ENCODE measurements at places on chromosomes 7 and 10.

- no peak for DNase-seq
Measured at GRCh38 chr10:112724404-112724991, 225.5 kb upstream of the TCF7L2 start.

DNA sequence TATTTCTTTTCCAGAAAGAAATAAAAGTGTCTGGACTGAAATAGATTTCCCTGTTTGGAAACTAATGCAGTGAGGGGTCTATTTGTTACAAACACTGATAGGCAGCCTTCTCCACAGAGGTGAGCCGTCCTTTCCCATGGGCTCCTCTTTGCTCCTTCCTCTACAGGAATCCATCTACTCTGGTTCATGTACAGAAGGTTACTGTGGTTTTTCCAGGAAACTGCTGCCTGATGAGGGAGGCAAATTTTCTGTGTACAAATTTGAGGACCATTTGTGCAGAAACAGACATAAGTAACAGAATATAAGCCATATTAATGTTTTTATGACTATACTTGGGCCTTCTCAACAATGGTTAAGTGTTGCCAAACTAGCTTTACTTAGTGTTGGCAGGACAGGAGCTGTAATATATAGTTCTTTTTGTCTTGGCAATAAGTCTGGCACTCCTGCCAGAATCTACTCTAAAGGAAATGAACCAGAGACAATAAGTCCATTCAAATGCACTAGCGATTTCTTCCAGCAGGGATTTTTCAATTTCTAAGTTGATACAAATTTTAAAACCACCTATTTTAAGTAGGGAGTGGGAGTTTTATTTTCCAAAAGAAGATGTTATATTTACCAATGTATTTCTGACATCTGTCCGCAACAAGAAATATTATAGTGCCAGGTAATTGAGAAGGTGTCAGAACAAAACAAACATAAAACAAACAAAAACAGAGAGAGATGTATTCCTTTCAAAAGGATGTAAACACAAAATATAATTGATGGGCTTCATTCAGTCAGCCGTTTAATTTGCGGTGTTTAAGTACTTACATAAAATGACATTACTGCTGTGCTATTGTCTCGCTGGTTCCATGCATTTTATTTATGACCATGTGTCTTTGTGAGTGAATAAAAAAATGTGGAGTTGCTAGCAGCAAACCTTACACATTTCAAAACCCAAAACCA is 91.0 kb upstream of the NFE2L3 start:
- DNase-seq, result no peak

DNA sequence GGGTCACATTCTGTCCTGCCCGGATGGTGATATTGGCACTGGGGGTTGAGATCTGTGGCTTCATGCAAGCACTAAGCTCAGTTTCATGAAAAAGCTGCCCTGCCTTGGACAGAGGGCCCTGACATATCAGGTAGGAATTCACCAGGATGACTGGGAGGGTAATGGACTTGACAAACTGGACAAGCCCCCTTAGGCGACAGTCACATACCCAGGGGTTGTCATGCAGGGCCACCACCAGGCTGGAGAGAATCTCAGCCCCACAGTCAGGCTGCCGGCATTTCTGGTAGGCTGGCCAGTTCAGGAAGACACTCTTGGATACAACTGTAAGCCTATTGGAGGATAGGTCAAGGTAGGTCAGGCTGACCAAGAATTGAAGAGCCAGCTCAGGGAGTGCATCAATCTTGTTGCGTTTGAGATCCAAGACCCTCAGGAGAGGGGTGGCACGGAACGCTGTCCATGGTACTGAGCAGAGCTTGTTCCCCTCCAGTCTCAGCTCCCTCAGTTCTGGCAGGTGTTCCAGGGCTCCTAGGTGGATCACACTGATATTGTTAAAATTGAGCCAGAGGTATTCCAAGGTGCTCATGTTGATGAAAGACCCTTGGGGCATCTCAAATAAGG is 824 bp downstream of the LRIT2 start:
- DNase-seq, result no peak

DNA sequence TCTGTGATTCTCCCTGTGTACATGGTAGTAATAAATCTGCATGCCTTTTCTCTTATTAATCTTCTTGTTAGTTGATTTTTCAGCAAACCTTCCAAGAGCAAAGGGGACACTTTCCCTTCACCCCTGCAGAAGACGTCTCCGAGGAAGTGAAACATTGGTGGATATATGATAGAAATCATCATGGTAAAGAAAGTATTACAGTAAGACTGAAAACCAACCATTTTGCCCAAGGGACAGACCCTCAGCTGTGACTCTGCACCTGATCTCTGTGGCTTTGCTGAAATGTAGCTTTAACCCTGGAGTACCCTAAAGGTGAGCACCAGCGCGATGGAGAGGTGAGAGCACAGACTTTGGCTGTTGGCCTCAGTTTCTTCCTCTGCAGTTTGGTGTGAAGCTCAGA is 32.8 kb upstream of the MYO3A start:
- DNase-seq, result no peak

- no peak for DNase-seq
Measured at GRCh38 chr7:102393467-102393866, 2.7 kb upstream of the PRKRIP1 start.

- peak; percentile 56 for DNase-seq
Measured at GRCh38 chr7:2732959-2733584, 45.1 kb downstream of the AMZ1 start.

DNA sequence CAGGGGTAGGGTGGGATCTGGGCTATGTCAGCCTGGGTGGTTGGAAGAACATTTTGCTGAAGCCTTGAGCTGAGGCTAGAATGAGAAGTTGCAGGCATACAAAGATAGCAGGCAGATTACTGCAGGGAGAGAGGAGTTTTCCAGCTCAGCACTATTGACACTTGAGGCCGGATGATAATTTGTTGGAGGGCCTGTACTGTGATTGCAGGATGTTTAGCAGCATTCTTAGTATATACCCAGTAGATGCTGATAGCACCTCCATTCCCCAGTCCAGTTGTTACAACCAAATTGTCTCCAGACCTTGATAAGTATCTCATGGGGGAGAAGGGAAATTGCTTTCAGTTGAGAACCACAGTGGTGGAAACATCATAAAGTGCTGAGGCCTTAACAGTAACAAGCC is 158.6 kb upstream of the CHRM2 start:
- DNase-seq, result no peak

- peak; percentile 43 for DNase-seq
Measured at GRCh38 chr7:92836489-92836999, at the start of gene CDK6. CDK6 (minus strand) TSS chr7:92836573; CDS start chr7:92833323, 3,250 bp downstream.

GRCh38 chr7:1708596-1709251 is 38.6 kb downstream of the ELFN1 start:
- no peak for DNase-seq

- no peak for DNase-seq
Measured at GRCh38 chr10:62377966-62378365, 3.8 kb downstream of the ZNF365 start.

DNA sequence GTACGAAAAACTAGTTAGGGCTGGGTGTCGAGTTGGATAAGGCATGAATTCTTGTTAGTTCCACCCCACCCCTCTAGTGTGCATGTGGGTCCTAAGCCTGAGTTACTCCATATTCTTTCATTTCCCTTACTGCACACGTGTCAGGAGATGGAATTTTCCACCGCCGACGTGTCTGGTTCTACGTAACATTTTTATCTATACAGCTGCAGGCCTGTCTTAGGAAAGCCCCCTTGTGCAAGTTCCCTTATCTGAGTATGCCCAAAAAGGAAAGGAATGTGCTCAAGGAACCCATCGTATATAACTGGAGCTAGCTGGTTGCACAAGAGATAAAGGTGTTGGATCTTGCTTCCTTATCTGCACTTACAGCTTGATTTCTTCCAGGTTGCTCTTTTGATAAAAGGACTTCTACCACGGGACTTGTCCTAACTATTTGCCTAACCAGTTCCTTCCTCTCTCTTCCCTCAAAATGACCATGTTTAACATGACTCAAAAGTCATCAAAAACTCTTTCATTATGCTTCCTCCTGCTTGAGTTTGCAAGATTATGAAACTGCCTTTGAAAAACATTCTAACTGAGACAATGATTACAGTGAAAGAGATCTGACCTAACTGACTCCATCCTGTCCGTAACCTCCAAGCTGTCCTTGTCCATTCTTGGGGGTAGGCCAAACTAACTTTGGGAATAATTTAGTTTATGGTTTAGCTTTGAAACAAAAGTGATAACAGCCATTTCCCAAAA is 181.4 kb downstream of the AKR1D1 start:
- peak; percentile 10 for DNase-seq

DNA sequence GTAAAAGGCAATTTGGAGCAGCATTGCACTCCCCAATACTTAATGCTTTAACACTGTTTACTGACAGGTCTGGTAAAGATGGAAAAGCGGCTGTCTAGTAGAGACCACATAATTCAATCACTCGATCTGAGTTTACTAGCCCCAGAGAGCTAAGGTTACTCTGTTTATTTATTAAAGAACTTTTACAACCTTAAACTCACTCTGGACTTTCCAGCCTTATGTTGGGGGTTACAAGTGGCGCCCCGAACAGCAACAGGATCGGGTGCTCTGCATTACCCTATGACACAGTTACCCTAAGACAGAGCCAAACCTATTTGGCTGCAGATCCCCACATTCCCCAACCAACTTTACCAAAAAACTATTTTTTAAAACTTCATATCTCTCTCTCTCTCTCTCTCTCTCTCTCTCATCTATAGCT is 43.9 kb downstream of the MRPS24 start:
- no peak for DNase-seq

GRCh38 chr7:25859412-25860274 is 292.4 kb upstream of the NFE2L3 start:
- DNase-seq, result no peak

- no peak for DNase-seq
Measured at GRCh38 chr10:126420567-126421300, 32.5 kb upstream of the ADAM12 start.

- no peak for DNase-seq
Measured at GRCh38 chr7:22821702-22822485, 755 bp downstream of the TOMM7 start.

- DNase-seq, result no peak
Measured at GRCh38 chr7:69963393-69963792, 365.1 kb downstream of the AUTS2 start.

GRCh38 chr10:63008491-63008890 is 124.6 kb upstream of the NRBF2 start:
- no peak for DNase-seq

DNA sequence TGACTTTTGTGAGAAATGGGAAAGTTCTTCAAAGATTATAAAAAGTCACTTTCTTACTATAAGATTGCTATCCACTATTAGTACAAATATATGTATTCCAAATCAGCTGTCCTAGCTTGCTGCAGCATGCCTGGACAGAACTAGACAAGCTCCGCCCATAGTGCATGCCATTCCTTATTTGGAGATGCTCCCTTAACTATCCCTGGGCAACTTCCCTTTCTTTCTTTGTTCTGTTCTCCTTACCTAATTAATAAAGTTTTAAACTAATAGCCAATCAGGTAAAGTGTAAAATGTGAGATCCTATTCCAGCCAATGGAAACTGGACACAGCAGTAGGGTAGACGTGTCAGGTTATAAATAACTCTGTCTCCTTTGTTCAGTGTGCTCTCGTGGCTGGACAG is 281.9 kb downstream of the CAMK1D start:
- DNase-seq, result no peak

DNA sequence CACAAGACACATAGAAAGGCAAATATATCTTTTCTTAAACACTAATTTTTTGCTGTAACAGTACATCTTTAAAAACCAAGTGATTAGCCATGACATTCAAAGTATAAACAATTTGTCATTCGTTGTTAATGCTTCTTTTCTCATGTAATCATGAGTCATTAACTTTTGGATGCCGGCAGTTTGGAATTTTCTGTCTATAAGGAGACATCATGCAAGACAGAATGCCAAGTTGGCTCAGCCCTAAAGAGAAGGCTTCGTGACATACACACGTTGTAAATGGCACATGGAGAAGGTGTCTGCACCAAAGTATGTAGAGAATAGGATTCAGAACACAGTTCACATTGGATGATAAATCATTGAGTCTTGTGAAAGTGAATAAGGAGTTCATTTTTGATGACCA is 35.9 kb downstream of the CCDC3 start:
- no peak for DNase-seq

DNA sequence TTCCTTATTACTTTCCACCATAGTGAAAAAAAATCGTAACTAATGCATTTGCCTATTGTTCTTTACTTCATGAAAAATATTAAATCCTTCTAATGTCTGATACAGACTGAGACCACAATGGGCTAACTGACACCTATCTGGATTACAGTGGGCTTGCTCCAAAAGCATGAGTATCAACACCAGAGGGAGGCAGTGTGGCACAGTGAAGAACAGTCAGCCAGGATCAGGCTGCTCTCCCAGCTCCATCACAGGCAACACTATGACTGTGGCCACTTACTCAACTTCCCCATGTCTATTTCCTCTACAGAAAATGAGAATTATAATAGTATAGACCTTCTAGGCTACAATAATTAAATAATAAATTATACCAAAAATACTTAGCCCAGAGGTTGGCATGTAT is 97.2 kb downstream of the SLC25A13 start:
- no peak for DNase-seq

- DNase-seq, result no peak
Measured at GRCh38 chr7:36051501-36051900, 101.6 kb upstream of the EEPD1 start.

DNA sequence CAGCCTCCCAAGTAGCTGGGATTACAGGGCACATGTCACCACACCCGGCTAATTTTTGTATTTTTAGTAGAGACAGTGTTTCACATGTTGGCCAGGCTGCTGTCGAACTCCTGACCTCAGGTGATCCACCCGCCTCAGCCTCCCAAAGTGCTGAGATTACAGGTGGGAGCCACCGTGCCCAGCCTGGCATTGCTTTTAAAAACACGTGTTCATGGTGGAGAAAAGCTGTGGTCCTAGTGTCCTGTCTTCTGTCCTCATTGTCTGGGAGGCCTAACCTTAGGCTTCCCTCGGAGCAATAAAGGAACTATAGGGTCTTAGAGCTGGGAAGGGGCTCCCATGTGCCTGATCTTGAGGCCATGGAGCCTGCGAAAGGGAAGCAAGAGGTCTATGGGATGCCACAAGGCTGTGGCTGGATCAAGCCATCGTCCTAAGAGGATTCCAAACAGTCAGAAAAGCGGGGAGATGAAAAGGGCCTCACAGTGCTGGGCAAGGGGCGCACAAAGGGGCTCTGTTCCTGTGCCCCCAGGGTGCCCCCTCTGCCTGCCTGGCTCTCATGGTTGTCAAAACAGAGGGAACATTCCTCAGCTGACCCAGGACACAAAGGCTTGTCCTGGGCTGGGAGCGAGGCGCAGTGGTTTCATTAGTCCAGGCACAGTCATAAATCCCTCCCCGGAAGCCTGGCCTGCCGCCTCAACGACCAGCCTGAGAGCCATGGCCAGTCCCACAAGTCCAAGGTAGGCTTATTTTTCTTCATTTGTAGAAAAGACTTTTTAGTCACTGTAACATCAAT is 106.6 kb upstream of the TNS3 start:
- DNase-seq, result no peak

DNA sequence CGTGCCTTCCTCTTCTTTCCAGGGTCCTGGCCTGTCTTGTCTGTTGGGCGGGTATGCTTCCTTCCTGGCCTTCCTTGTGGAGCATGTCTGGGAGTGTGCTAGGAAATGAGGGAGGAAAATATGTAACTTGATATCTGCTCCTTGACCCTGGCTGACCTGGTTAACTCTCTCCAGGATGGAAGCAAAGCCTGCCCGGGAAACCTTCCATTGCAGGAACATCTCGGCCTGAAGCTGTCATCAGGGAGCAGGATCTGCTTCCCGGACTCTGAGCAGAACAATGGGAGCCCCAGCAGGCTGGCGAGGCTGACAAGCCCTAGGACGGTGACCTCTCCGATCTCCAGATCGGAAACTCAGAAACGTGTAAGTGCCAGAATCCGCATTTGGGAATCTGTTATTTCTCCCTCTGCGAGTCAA is 340.3 kb downstream of the FRMD4A start:
- DNase-seq, result no peak

Data from bone marrow (tissue), 2 donors.